ENCODE measurements at places on chromosomes 7 and 10.

GRCh38 chr7:83413831-83414230, 235.1 kb downstream of the SEMA3E start:
- no peak for DNase-seq

DNA sequence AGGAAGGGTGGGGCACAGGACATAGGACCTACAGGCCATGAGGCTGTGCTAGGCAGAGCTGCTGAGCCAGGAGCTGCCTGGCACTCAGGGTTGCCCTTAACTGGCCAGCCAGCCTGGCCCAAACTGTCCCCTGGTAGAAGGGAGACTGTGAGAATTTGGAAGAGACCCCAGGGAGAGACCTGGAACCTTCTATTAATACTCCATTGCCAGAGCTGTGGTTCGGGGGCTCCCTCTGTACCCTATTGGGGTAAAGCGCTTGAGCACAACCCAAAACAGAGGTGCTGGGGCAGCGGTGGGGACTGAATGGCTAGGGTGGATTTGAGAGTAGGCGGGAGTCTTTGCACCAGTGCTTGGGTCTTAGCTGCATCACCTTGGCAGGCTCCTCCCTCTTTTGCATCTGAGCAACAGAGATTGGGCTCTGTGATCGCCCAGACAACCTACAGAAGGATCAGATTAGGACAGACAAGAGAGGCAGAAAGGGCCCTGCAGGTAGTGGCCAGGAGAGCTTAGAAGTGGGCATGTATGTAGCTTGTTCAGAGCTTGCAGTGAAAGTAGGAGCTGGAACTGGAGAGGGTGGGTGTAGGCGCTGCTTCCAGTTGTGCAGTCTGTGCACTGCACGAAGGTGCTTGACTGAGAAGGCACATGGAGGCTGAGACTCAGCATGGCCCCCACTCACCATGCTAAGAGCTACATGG, 53.3 kb downstream of the ADCYAP1R1 start:
- no peak for DNase-seq

DNA sequence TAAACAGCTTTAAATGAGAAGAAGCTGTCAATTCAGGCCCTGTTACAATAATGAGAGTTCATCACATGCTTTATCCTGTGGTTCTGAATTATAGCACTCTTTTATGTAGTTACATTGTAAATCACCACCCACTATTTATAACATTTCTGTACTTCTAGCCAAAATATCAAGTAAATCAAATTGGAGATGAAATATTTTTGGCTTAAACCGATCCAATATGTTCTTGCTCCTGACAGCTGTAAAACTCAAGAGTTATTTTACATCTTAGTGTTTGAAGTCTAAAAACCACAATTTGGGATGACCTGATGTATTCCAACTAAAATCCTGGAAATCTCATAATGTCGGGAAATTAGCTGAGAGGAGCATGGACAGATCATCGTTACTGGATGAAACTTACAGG, 371.2 kb upstream of the LRRN3 start:
- no peak for DNase-seq

DNA sequence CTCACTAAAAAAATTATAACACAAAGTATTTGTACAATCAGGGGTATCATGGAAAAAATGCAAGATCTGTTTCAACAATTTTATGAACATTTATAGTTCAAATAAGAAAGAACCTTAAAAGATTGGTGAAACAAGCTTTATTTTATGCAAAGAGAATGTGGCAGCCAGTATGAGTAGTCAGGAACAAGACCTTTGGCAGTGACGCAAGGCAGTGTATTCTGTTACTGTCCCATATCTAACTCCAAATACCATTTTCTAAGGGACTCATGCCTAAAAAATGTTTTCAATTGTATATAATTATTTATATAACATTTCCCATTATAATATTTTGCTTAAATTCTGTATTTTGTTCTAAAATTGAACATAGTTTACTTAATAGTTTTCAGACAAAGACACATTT, 19.1 kb upstream of the FAM53B start:
- no peak for DNase-seq

All from neural crest cell (in vitro differentiated cells).